Fibroblast of lung (primary cell): ENCODE measurements at places on chromosomes 2 and 18.

GRCh38 chr18:23238152-23238531 lies 102.9 kb downstream of the CABLES1 start:
- no peaks in the 10 kb centered on the region for H3K27me3 ChIP-seq
- H3K4me3 ChIP-seq = no peak overlapping the region
- peak; percentile 81 for DNase-seq
- no peak overlapping the region for H3K27ac ChIP-seq
- peaks cover 1% of the 10 kb centered on the region for H3K36me3 ChIP-seq

- no peak for DNase-seq
- H3K36me3 ChIP-seq = no peaks in the 10 kb centered on the region
- H3K27ac ChIP-seq = no peak overlapping the region
- no peak overlapping the region for H3K4me3 ChIP-seq
- no peaks in the 10 kb centered on the region for H3K27me3 ChIP-seq
Measured at GRCh38 chr2:195505701-195506100, 151.3 kb upstream of the SLC39A10 start.

GRCh38 chr2:168939918-168940317 lies 38.8 kb downstream of the G6PC2 start:
- no peak overlapping the region for H3K27ac ChIP-seq
- no peaks in the 10 kb centered on the region for H3K4me1 ChIP-seq
- H3K4me3 ChIP-seq = no peak overlapping the region
- no peak for DNase-seq
- no peaks in the 10 kb centered on the region for H3K27me3 ChIP-seq

DNA sequence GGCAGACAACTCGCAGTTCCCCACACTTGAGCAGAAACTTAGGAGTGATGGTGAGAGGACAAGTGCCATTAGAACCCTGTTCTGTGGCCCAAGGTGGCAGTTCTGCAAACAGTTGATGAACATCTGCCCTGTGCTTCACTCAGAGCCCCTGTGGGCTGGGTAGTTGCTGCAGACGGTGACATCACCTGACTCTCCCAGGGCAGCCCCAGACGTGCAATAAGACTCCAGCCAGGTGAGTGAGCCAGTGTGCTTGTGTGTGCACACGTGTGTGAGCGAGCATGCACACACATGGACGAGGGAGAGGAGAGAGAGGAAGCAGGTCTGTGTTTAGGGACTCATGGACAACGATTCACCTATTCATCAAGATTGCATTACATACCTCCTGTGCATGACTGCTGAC lies 136.0 kb upstream of the GLI2 start:
- peaks cover 3% of the 10 kb centered on the region for H3K4me1 ChIP-seq
- peaks cover 2% of the 10 kb centered on the region for H3K27me3 ChIP-seq
- no peak for DNase-seq
- no peak overlapping the region for H3K27ac ChIP-seq
- no peak overlapping the region for H3K4me3 ChIP-seq
- H3K36me3 ChIP-seq = no peaks in the 10 kb centered on the region

- H3K27ac ChIP-seq = no peak overlapping the region
- no peak for DNase-seq
- no peaks in the 10 kb centered on the region for H3K36me3 ChIP-seq
- H3K27me3 ChIP-seq = no peaks in the 10 kb centered on the region
- no peak overlapping the region for H3K4me3 ChIP-seq
- no peaks in the 10 kb centered on the region for H3K4me1 ChIP-seq
Measured at GRCh38 chr2:60407398-60407797, 146.1 kb downstream of the BCL11A start.

GRCh38 chr2:95043300-95044093 lies 18.0 kb downstream of the MAL start:
- H3K36me3 ChIP-seq = no peaks in the 10 kb centered on the region
- peak; percentile 98 for DNase-seq
- peaks cover 8% of the 10 kb centered on the region for H3K4me1 ChIP-seq
- peaks cover 3% of the 10 kb centered on the region for H3K27me3 ChIP-seq
- peak overlapping the region; percentile 26 for H3K4me3 ChIP-seq
- no peak overlapping the region for H3K27ac ChIP-seq

- H3K4me3 ChIP-seq = no peak overlapping the region
- no peaks in the 10 kb centered on the region for H3K4me1 ChIP-seq
- no peaks in the 10 kb centered on the region for H3K36me3 ChIP-seq
- no peak for DNase-seq
Measured at GRCh38 chr18:50051288-50051687, 143.7 kb downstream of the MYO5B start.

DNA sequence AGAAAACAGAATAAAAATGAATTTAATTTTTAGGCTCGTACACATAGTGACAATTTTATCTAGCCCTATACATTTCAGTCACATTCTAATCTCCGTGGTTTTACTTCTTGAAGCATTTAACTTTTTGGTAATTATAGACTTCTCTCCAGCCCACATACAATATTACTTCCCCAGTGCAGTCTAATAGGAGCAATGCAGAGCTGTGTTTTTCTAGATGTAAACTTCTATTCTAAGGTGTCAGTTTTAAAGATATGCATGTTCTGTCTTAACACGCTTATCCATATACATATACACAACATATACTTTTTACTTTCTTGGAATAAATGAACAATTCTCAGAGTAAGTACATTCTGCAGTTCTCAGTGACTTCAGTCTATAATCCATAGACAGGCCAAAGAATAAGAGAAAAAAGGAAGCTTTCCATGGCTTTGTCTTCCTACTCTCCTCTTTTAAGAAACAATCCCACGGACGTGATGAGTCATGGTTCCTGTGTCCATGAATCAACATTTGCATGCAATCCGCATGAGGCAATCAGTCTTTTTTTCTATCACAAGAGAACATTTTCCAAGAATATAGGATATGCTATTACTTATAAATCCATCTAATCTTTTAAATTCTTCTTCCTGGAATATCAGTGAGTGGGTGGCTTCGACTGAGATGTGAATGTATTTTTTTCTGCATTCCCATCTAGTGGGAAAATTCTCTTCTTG lies 42.8 kb downstream of the CCDC102B start:
- no peaks in the 10 kb centered on the region for H3K4me1 ChIP-seq
- peak overlapping the region; percentile 40 for H3K27ac ChIP-seq
- no peak overlapping the region for H3K4me3 ChIP-seq
- no peaks in the 10 kb centered on the region for H3K36me3 ChIP-seq
- H3K27me3 ChIP-seq = no peaks in the 10 kb centered on the region

- no peak overlapping the region for H3K27ac ChIP-seq
- H3K4me1 ChIP-seq = no peaks in the 10 kb centered on the region
- DNase-seq = no peak
- H3K27me3 ChIP-seq = peaks cover 3% of the 10 kb centered on the region
Measured at GRCh38 chr2:120456867-120457266, 110.9 kb downstream of the INHBB start.

GRCh38 chr2:190722061-190722759 lies 73.3 kb downstream of the NAB1 start:
- H3K4me1 ChIP-seq = no peaks in the 10 kb centered on the region
- no peaks in the 10 kb centered on the region for H3K36me3 ChIP-seq
- no peak for DNase-seq
- H3K27ac ChIP-seq = no peak overlapping the region
- H3K4me3 ChIP-seq = no peak overlapping the region

GRCh38 chr18:55778788-55779690 lies 191.0 kb upstream of the TCF4 start:
- H3K4me3 ChIP-seq = peak overlapping the region; percentile 69
- H3K4me1 ChIP-seq = no peaks in the 10 kb centered on the region
- no peak for DNase-seq
- no peaks in the 10 kb centered on the region for H3K27me3 ChIP-seq
- H3K27ac ChIP-seq = no peak overlapping the region

DNA sequence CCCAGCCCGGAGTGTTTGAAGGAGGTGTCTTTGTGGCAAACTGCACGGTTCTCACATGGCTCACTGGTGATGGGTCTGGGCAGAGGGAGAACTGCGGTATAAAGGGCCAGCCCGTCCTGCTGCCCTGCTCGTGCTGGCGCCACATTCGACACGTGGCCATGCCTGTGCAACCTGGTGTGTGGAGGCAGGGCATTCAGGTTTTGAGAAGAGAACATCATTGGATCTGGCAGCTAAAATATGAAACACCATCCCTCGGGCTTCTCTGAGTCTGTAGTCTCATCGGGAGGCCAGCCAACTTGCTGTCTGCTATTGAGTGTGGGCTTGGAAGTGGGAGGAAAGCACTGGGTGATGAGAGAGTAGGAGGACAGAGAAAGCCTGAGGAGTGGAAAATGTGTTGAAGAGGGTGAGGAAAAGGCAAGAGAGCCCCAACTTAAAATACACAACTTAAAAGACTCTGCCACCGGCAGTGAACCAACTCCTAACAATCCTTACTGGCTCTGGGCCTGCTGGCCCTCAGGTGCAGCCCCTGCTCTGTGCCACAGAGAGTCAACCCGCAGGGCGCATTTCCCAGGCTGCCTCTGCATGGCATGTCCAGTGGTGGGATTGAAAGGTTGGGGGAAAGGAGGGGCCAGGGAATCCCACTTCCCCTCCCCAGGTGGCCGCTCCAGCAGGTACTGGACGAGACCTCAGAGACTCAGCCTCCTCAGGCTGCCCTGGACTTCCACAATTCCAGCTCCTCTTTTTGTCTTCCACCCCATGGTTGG lies 112.7 kb upstream of the DLX2 start:
- peak; percentile 39 for DNase-seq
- H3K27me3 ChIP-seq = no peaks in the 10 kb centered on the region
- no peak overlapping the region for H3K4me3 ChIP-seq
- H3K4me1 ChIP-seq = no peaks in the 10 kb centered on the region

GRCh38 chr2:34414856-34415255 lies 815.8 kb upstream of the FAM98A start:
- H3K36me3 ChIP-seq = no peaks in the 10 kb centered on the region
- no peaks in the 10 kb centered on the region for H3K27me3 ChIP-seq
- H3K4me1 ChIP-seq = no peaks in the 10 kb centered on the region
- no peak overlapping the region for H3K4me3 ChIP-seq
- H3K27ac ChIP-seq = no peak overlapping the region
- DNase-seq = no peak

- no peaks in the 10 kb centered on the region for H3K4me1 ChIP-seq
- DNase-seq = no peak
- no peaks in the 10 kb centered on the region for H3K27me3 ChIP-seq
- no peaks in the 10 kb centered on the region for H3K36me3 ChIP-seq
- H3K4me3 ChIP-seq = no peak overlapping the region
Measured at GRCh38 chr18:49911427-49911826, 98.1 kb upstream of the ACAA2 start.

DNA sequence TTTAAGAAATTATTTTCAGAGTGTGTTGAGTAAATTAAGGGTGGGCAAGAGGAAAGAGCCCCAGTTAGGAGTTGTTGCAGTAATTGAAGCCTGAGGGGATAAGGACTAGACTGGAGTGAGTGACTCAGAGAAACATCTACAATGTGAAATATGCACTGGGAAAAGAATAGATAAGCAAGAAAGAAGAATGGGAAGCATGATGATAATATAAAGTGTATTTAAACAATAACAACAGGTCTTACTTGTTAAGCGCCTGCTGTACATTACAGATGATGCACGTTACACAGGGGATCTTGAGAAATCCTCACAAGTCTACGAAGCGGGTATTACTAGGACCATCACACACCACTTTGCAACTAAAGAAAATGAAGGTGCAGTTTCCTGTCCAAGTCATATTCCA lies 73.6 kb upstream of the STK17B start:
- no peak overlapping the region for H3K27ac ChIP-seq
- H3K36me3 ChIP-seq = no peaks in the 10 kb centered on the region
- no peak overlapping the region for H3K4me3 ChIP-seq
- H3K27me3 ChIP-seq = no peaks in the 10 kb centered on the region

DNA sequence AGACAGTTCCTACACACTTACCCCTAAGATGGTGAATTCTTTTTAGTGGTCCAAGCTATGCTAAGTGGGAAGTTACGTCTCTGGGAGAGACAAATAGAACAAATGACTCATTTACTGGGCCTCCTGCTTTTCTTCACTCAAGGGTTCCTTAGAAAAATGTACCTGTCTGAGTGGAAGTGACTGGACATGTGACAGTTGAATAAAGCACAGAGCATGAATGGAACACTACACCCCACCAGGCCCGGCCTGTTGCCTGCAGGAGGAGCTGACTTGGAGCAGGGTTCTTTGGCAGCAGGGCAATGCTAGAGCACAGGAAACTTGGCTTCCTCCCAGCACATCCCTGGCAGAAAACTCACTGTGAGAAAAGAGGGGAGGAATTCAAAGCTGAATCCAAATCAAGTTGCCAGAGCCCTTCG lies 451.0 kb upstream of the SETBP1 start:
- no peaks in the 10 kb centered on the region for H3K27me3 ChIP-seq
- H3K27ac ChIP-seq = no peak overlapping the region
- H3K4me1 ChIP-seq = no peaks in the 10 kb centered on the region
- DNase-seq = peak; percentile 73
- H3K36me3 ChIP-seq = no peaks in the 10 kb centered on the region

GRCh38 chr2:30355306-30355705 lies 91.7 kb upstream of the LCLAT1 start:
- H3K4me1 ChIP-seq = peaks cover 16% of the 10 kb centered on the region
- DNase-seq = no peak
- no peak overlapping the region for H3K27ac ChIP-seq
- H3K4me3 ChIP-seq = no peak overlapping the region
- H3K36me3 ChIP-seq = no peaks in the 10 kb centered on the region

- H3K4me3 ChIP-seq = no peak overlapping the region
- no peak for DNase-seq
- H3K4me1 ChIP-seq = no peaks in the 10 kb centered on the region
- H3K27me3 ChIP-seq = no peaks in the 10 kb centered on the region
Measured at GRCh38 chr2:137826373-137827372, 137.6 kb upstream of the HNMT start.

DNA sequence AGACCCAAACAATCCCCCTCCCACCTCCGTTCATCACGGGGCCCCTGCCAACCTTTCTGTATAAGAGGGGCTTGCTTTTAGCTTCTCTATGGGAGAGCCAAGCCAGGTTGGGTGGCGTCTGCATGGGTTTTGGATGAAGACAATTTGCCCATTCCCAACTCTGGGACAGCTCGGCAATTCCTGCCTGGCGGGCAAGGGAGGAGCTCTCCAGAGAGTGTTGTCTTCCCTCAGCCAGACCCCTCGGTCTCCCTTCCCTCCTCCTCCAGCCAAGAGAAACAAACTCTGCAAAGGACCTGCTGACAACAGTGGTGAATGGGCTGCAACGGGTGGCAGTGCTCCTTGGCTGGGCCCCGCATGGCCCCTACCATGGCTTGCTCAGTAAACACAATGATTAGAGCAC lies 267.2 kb upstream of the HDAC4 start:
- no peaks in the 10 kb centered on the region for H3K27me3 ChIP-seq
- no peaks in the 10 kb centered on the region for H3K4me1 ChIP-seq
- no peak overlapping the region for H3K27ac ChIP-seq
- no peaks in the 10 kb centered on the region for H3K36me3 ChIP-seq

- no peak overlapping the region for H3K4me3 ChIP-seq
- H3K4me1 ChIP-seq = peaks cover 7% of the 10 kb centered on the region
- no peak overlapping the region for H3K27ac ChIP-seq
- peaks cover 9% of the 10 kb centered on the region for H3K36me3 ChIP-seq
- H3K27me3 ChIP-seq = no peaks in the 10 kb centered on the region
Measured at GRCh38 chr2:96345438-96345837, 9.9 kb downstream of the NCAPH start.
